ENCODE measurements at places on chromosomes 7 and 10.

DNA sequence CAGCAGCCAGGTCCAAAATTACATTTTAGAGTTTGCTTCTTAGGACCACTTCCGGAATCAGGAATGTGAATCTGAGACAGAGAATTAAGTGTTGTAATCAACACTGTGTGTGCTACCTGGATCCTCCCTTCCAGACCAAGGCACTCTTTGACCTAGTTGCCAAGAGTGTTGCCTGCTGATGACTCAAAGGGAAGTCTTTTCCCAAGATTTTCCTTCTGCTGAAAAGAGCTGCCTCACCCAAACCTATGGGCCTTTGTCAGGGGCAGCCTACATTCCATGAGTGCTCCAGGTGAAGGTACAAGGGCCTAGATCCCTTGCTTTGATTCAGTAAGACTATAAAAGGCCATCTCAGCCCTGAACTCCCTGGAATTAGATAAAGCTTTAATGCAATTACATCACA is 712.5 kb upstream of the ANKRD30A start:
- no peak for DNase-seq

- peak; percentile 75 for DNase-seq
Observed at GRCh38 chr7:64098-64915, 128.1 kb upstream of the FAM20C start.

GRCh38 chr10:15353471-15354017 is 17.5 kb downstream of the FAM171A1 start:
- DNase-seq, result no peak

- DNase-seq, result no peak
Observed at GRCh38 chr10:115980470-115980869, 292.5 kb downstream of the GFRA1 start.

DNA sequence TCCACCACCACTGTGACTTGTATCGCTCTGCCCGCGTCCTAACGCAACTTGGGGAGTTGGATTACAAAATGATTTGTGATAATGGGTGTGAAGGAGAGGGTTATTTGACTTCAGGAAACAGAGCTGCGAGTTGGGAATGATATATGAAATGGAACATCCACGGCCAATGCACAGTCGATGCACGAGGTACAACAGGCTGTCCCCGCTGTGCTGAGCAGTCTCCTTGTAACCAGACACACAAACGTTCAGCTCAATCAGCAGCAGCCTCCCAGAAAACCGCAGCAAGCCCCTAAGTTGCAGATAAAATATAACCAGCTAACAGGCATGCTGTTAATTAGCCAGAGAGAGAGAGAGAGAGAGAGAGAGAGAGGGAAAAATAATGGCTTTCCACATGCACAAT is 332.7 kb upstream of the MGMT start:
- no peak for DNase-seq

GRCh38 chr7:4751398-4751947 is 23.9 kb upstream of the AP5Z1 start:
- no peak for DNase-seq

GRCh38 chr10:11272915-11273389 is 255.3 kb downstream of the CELF2 start:
- no peak for DNase-seq

DNA sequence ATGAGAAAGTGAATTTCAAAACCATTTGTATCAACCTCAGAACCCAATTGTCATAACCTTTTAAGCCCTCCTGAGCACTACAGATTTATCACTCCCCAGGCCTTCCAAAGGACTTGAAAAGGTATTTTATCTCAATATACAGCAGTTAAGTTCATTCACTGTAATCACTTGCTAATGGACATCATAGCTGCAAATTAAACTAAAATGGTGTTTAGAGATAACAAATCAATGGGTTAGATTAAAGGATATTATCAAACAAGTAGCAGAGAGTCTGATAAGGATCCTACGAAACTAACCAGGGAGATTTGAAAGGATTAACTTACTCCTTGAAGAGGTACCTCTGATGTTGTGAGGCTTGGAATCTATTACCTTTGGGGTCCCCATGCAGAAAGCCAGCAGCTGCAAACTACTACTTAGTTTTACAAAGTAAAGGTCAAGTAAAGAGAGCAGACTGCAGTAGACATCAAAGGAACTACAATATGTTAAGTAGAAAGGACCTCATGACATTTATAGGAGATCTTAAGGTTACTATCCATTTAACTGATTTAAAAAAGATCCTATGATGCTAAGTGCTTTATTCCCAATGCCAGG is 359.4 kb downstream of the SORCS1 start:
- DNase-seq, result no peak

DNA sequence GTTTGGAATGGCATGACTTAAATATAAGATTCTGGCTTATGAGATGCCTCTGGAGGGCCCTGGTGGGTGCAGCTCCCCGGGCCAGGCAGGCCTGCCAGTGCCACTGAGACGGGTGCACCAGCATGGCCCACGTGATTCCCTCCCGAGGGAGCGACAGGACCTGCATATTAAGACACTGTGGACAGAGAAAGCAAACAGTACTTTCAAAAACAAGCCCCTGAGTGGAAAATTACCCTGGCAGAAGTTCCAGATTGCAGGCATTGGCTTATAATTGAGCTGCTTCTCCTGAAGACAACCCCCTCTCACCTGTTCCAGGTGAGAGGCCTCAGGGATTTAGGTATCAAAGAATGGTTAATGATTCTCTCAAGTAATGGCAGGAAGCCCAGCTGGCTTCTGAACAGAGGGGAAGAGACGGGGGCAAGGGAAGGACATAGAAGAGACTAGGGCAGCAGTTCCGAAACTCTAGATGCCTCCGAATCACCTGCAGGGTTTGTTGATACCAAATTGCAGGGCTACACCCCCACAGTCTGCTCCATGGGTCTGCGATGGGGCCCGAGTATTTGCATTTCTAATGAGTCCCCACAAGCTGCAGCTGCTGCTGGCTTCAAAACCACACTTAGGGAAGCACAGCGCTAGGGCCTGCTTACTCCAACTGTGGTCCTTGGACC is 66.0 kb upstream of the DOCK1 start:
- no peak for DNase-seq

DNA sequence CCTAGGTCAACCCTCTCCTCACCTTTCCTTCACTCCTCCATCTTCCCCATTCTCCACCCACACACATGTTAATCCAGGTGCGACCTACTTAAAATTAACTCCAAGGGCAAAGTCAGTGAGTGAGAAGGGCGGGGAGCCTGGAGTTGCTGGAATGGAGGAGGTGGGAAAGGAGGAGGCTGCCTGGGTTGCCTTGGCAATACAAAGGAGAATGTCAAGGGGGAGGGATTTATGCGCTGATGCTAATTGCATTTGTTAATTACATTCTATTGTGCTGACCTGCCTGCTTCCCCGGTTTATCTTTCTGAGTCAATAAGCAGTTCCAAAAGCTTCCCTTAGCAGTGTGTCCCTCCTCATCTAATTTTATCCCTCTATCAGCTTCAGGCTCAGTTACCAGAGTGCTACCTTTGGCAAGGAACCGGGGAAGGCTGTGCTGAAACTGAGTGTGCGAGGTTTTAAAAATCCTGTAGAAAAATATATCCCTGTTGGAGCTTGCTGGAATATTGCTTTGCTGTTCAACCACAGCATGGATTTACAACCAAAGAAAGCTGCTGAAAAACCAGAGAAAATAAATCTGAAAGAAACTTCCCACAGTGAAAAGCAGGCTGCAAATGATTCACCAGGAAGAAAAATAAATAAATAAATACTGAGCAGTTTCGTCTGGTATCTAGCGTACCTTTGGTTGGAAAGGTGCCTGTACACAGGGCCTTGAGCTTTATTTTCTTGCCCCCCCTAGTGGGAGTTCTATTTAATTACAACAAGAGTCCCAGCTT is 113.2 kb upstream of the DGKB start:
- peak; percentile 72 for DNase-seq
